B cell (primary cell): ENCODE measurements at places on chromosomes 3 and 15. TPM values are rescaled to one million over a fixed set of nuclear protein-coding genes. Genes with fewer than 3 reads are reported as not detected.

The KLHL6 gene
- 69.7 and 72.6 TPM in 2 replicates for total RNA-seq

- no peak overlapping the region for H3K4me3 ChIP-seq
- no peaks in the 10 kb centered on the region for H3K27me3 ChIP-seq
- H3K36me3 ChIP-seq, result no peaks in the 10 kb centered on the region
- no peaks in the 10 kb centered on the region for H3K4me1 ChIP-seq
Measured at GRCh38 chr3:66860771-66861170, 137.3 kb upstream of the KBTBD8 start.

DNA sequence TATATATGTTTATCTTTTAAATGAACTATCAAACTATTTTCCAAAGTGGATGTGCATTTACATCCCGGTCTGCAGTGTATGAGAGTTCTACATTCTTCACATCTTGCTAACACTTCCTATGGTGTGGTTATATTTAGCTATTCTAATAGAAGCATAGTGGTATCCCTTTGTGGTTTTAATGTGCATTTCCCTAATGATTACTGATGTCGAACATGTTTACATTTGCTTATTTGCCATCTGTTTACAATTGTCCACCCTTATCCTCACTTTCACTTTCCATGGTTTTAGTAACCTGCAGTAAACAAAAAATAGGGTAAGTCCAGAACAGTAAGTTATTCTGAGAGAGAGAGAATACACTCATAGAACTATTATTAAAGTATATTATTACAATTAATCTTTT lies 360.5 kb upstream of the NAALADL2 start:
- DNase-seq, result no peak
- no peaks in the 10 kb centered on the region for H3K36me3 ChIP-seq
- no peak overlapping the region for H3K27ac ChIP-seq
- no peak overlapping the region for H3K4me3 ChIP-seq

The ATP13A4 gene
- total RNA-seq, result 6.4 and 8.8 TPM in 2 replicates

GRCh38 chr3:143321058-143321769 lies 201.6 kb downstream of the CHST2 start:
- peak; percentile 25 for DNase-seq
- no peaks in the 10 kb centered on the region for H3K27me3 ChIP-seq
- H3K36me3 ChIP-seq, result no peaks in the 10 kb centered on the region
- no peak overlapping the region for H3K27ac ChIP-seq

DNA sequence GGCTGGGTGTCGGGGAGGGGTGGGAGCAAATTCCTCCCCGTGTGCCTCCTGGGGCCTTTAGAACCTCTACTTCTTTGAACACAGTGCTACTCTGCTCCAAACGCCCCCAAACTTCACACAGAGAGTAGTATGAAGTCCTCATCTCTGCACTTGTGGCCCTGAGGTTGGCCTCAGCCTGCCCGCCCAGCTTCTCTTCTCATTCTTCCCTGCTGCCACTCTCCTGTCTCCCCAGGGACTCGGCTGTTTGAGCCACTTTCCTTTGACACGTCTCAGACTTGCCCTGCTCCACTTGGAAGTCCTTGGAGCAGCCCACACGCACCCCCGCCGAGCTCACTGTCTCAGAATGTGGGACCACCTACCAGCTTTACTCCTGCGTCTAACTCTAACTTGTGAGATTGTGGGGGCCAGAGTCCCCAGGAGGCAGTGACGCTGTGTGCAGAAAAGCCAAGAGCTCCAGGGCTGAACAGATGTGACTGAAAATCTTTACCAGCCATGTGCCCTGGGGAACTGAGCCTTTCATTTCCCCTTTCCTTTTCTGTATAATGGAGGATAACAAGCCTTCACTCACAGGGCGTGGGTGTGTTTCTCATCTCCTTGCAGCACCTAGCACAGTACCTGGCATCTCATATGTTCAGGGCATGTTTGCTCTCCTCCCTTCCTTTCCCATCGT lies 233.6 kb upstream of the CTDSPL start:
- no peaks in the 10 kb centered on the region for H3K36me3 ChIP-seq
- no peak overlapping the region for H3K27ac ChIP-seq
- H3K27me3 ChIP-seq, result no peaks in the 10 kb centered on the region

DNA sequence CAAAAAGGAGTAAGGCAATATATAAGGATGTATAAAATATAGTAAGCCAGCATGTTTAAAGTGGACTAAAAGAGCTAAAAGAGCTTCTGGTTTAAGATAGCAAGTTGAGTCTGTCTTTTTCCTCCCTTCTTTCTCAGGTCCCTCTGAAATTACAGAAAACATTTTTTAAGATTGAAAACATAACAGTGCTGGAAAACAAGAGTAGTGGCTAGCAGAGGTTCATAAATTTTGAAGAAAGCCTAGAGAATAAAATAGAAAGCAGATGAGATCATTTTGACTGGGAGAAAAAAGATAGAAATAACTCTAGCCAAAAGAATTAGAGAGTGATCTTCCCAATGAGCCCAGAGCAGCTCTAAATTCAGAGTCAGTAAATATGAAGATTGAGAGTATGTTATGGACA lies 41.9 kb downstream of the ATP8B4 start:
- H3K36me3 ChIP-seq, result no peaks in the 10 kb centered on the region
- no peak overlapping the region for H3K4me3 ChIP-seq
- no peak overlapping the region for H3K27ac ChIP-seq
- no peaks in the 10 kb centered on the region for H3K4me1 ChIP-seq
- DNase-seq, result no peak

The SPINT1 gene
- 14.4 and 18.2 TPM in 2 replicates for total RNA-seq

The AAGAB gene
- total RNA-seq, result 25.0 and 28.3 TPM in 2 replicates

GRCh38 chr15:51658664-51659063 lies 22.6 kb upstream of the SCG3 start:
- H3K4me3 ChIP-seq, result no peak overlapping the region
- no peak for DNase-seq
- no peaks in the 10 kb centered on the region for H3K36me3 ChIP-seq
- no peaks in the 10 kb centered on the region for H3K4me1 ChIP-seq
- no peak overlapping the region for H3K27ac ChIP-seq

The NCEH1 gene
- 7.7 and 8.6 TPM in 2 replicates for total RNA-seq

DNA sequence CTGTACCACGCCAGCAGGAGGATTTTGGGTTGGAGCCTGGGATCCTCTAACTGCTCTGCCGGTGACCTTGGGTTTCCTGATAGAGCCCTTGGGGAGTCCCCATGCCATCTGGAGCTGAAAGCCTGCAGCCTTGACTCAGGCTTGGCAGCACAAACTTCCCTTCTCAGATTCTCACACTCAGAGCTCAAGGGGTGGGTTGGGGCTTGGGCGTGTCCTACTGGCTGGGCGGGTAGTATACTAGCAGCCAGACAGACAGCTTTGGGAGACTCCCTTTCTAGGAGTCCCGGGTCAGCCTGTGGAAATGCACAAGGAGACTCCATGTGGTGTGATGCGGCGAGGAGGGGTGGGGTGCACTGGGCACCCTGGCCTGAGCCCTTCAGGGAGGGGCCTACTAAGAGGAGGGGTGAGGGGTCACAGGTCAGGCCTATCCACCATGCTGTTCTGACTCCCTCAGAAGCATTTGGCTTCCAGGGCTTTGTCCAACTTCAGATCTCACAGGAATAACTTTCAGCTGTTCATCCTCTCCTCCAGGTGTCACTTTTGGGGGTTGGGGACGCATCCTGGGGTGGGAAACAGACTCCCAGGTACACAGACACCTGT lies 21.6 kb upstream of the PLXNA1 start:
- H3K36me3 ChIP-seq, result no peaks in the 10 kb centered on the region
- H3K4me1 ChIP-seq, result peaks cover 12% of the 10 kb centered on the region

DNA sequence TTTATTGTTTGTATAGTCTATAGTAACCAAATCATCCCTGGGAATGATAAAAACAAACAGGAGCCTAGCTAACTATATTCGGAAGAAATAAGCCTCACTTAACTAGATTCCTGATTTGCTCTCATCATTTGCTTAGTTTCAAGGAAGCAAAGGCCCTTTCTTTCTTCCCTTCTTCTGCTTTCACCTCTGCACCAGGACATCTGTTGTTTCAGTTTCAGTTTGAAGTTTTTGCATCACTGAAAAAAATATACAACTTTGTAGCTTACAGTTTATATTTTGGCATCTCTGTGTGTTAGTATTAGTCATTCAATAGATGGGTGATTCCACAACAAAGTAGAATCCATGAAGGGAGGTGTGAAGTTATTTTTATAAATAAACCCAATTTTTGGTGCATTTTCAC lies 113.6 kb upstream of the SNTN start:
- H3K36me3 ChIP-seq, result no peaks in the 10 kb centered on the region
- H3K4me1 ChIP-seq, result no peaks in the 10 kb centered on the region
- H3K27ac ChIP-seq, result no peak overlapping the region
- no peaks in the 10 kb centered on the region for H3K27me3 ChIP-seq
- H3K4me3 ChIP-seq, result no peak overlapping the region

DNA sequence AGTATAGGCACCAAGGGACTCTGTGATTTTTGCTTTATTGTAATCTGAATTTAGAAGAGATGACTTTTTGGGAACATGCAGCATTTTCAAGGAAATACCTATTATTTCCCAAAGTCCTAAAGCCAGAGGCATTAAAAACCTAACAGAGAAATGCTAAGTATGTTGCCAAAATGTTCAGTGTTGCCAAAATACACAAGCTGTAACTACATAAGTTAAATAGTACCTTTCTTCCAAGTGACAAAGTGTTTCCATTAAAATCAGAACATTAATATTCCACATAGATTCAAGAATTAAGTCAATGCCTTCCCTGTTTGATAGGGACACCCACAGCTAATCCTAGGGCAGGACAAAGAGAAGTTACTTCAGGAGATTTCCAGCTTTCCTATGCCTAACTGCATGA lies 42.0 kb downstream of the MKRN2 start:
- H3K4me1 ChIP-seq, result no peaks in the 10 kb centered on the region
- H3K36me3 ChIP-seq, result peaks cover 79% of the 10 kb centered on the region
- H3K27me3 ChIP-seq, result no peaks in the 10 kb centered on the region
- no peak overlapping the region for H3K4me3 ChIP-seq
- H3K27ac ChIP-seq, result no peak overlapping the region
- DNase-seq, result no peak

GRCh38 chr3:192653862-192654261 lies 73.5 kb downstream of the FGF12 start:
- H3K36me3 ChIP-seq, result no peaks in the 10 kb centered on the region
- no peak for DNase-seq
- H3K4me3 ChIP-seq, result no peak overlapping the region
- H3K27me3 ChIP-seq, result no peaks in the 10 kb centered on the region

The PRR20G gene
- not detected in 2 replicates for total RNA-seq

DNA sequence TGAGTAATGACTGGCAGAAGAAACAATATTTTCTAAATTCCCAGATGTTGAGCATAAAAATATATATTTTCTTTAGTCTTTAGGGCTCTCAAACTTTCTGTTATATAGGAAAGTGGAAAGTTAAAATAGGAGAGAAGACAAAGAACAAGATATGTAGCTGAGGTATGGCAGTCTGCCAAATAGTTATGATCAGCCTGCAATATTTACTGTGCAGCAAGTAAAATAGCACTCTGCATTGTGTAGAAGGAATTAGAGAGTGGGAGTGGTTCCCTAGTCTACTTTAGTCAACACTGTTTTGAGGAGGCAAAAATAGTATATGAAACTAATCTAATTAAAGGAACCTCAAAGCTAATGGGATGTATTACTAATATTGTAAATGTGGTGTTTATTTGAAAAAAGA lies 978.1 kb upstream of the ALCAM start:
- no peaks in the 10 kb centered on the region for H3K36me3 ChIP-seq
- no peak overlapping the region for H3K27ac ChIP-seq
- H3K4me1 ChIP-seq, result peaks cover 4% of the 10 kb centered on the region
- no peaks in the 10 kb centered on the region for H3K27me3 ChIP-seq
- H3K4me3 ChIP-seq, result no peak overlapping the region

GRCh38 chr3:156693166-156693565 lies 18.8 kb downstream of the TIPARP start:
- H3K4me1 ChIP-seq, result peaks cover 4% of the 10 kb centered on the region
- no peak overlapping the region for H3K4me3 ChIP-seq
- H3K36me3 ChIP-seq, result peaks cover 47% of the 10 kb centered on the region
- no peaks in the 10 kb centered on the region for H3K27me3 ChIP-seq
- no peak for DNase-seq

DNA sequence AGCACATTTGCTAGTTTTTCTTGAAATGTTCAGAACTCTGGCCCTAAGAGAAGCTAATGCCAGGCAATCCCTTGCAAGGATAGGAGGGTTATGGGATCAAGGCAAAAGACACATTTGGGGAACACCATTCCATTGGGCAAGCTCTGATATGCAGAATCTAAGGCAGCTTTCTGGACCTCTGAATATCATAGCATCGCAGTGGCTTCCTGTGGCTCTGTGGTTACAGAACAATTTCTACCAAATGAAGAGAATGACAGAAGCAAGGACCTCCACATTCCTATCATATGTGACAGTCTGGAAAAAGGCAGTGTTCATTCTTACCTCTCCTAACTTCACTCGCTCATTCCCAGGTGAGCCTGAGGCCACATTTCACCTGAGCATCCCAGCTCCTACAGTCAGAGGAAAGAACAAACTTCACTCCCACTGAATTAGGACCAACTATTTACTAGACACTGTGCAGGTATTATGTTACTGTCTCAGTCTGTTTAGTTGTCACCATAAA lies 836.1 kb upstream of the CFAP20DC start:
- H3K4me1 ChIP-seq, result peaks cover 5% of the 10 kb centered on the region
- DNase-seq, result no peak
- H3K27ac ChIP-seq, result no peak overlapping the region
- H3K4me3 ChIP-seq, result no peak overlapping the region
- H3K27me3 ChIP-seq, result no peaks in the 10 kb centered on the region
- H3K36me3 ChIP-seq, result no peaks in the 10 kb centered on the region

DNA sequence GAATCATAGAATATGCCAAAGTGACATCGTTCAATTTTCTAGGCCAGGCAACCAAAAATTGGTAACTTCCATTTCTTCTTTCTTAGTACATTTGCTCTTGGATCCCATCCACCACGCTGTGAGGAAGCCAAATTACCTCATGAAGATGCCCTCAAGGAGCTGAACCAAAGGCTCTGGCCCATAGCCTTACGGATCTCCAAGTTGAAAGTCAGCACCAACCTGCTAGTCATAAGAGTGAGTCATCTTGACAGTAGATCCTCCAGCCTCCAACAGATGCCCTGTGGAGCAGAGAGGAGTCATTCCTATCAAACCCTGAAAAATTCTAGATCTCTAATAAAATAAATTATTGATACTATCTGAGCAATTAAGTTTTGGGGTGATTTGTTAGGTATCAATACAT lies 322.5 kb upstream of the COL8A1 start:
- H3K36me3 ChIP-seq, result no peaks in the 10 kb centered on the region
- no peak for DNase-seq
- H3K4me3 ChIP-seq, result no peak overlapping the region
- H3K27me3 ChIP-seq, result no peaks in the 10 kb centered on the region
- H3K4me1 ChIP-seq, result no peaks in the 10 kb centered on the region

DNA sequence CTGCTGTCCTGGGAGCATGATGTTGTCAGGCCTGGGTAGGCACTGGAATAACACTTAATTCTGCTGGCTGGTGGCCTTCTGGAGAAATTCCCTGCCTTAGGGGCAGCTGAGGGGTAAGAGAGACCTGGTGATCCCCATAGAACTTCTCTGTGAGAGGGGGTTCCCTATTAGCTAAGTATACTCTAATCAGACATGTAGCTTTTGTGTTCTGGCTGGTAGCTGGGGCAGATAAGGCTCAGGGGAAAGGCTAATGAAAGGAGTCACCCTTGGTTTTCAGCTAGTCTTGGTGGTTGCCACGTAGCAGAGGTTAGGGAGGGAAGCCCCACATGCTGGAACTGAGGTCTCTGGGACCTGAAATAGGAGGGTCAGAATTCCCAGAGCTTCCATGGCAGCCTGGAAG lies 952 bp upstream of the HDDC3 start:
- no peak overlapping the region for H3K27ac ChIP-seq
- H3K27me3 ChIP-seq, result no peaks in the 10 kb centered on the region
- DNase-seq, result no peak
